ENCODE measurements at places on chromosomes 2 and 18.

GRCh38 chr18:907115-907884 is 2.6 kb downstream of the ADCYAP1 start:
- no peak for DNase-seq

GRCh38 chr18:48135436-48135966 is 205.0 kb upstream of the SMAD2 start:
- DNase-seq, result no peak

DNA sequence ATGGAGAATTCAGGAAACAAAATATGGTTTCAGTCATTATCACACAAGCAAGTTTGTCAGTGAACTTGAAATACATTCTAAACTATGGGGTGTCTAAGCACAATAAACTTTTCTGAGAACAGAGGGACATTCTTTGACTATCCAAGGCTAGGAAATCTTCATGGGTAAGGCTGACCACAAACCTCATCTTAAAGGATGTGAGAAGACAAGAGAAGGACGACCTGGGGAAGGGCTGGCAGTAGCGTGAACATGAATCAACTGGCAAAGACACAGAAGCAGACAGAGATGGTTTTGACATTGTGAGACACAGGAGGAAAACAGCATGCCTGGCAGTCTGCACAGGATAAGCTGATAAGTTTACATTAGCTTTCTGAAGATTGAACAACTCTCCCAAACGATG is 752.4 kb upstream of the SLC8A1 start:
- DNase-seq, result no peak

DNA sequence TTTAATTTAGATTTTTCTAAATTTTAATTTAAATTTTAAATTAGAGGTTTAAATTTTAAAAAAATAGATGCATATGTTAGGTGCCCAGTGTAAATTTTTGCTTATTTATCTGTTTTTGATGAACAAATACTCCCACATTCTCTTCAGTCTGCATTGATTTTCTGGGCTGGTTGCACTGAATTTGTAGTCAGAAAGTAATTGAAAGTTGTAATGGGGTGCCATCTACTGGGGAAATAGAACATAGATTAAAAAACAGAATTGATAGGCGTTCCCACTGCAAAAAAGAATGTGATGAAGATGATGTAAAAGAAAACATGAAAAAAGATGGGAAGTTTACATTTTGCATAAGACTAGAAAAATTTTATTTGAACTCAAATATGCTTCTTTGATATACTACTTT is 51.7 kb upstream of the CCDC85A start:
- peak; percentile 41 for DNase-seq

DNA sequence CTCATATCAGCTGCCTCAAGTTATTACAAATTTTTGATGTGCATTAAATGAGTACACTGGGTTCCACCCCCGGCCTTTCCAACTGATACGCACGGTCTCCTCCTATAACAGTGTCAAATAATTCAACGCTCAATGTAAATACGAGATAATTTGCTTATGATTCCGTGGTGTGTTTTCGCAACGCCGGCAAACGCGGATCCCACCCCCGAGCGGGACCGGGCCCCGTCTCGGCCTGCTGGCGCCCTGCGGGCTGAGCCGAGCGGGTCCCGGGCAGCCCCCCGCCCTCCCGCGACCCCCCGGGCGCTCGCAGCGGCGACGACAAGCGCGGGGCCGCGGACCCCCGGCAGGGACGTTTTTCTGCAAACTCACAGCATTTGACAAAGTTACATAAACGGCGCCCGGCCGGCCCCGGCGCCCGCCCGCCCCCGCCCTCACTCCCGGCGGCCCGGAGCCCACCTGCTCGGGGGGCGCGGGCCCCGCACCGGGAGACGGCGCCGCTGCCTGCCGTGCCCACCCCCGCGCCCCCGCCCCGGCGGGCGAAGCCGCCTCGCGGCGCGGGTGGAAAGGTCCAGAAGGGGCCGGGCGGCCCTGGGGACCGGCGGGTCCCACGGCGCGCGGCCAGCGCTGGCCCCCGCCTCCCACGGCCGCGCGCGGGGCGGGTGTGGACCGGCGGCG is 762 bp downstream of the HDAC4 start:
- peak; percentile 25 for DNase-seq

DNA sequence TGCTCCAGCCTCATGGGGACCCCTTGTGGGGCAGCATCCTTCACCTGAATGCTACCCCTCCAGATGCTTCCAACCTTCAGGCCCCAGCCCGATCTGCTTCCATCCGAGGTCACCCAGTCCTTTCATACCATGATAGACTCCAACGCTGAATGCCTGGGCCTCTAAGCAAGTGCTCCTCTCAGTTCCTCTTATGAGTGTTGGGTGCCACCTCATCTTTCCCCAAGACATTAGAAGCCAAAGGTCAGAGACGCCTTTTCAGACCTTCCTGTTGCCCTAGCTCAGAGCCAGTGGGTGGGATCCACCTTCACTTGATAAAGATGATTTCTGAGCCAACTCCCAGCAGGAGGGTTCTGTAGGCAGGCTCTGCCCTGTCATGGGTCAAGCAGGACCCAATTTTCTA is 174.5 kb upstream of the MGAT5 start:
- no peak for DNase-seq

DNA sequence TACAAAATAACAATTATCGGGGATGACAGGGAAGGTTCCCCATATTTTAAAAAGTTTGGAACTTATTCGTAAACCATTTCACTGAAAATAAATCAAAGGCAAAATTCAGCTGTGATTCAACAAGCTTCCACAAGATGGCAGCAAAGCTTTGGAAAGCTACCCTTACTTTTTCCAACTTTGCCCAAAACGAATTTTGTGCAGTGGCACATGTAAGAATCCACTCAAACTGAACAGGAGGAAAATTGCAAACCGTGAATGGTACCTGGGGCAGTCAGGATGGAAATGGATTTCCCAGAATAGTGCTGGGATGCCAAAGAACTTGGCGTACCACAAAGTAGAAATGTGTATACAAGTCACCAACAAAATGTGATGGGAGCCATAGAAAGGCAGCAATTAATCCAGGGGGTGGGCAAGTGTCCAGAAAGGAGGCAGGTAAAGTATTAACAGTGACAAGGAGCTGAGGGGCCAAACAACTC is 10.7 kb downstream of the RPL31 start:
- DNase-seq, result peak; percentile 39

GRCh38 chr2:120204022-120204405 is 19.2 kb downstream of the TMEM185B start:
- DNase-seq, result no peak

GRCh38 chr2:30349691-30350090 is 97.4 kb upstream of the LCLAT1 start:
- no peak for DNase-seq

DNA sequence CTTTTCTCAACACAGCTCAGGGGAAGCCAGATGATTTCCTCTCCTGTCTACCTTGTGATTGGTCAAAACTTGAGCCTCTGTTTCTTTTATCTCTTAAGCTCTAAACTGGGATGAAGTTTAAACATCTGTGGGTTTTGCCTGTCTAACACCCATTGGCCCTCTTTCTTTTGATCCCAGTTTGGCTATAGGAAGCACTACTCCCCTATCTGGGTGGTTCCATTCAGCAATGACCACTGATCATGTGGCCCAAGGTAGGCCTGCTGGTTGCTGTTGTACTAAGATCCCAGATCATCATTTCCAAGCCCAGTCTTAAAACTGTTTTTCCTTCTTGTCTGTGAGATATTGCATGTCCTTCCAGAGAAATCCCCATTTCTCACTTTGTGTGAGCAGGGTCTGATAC is 51.6 kb upstream of the STPG4 start:
- DNase-seq, result no peak

DNA sequence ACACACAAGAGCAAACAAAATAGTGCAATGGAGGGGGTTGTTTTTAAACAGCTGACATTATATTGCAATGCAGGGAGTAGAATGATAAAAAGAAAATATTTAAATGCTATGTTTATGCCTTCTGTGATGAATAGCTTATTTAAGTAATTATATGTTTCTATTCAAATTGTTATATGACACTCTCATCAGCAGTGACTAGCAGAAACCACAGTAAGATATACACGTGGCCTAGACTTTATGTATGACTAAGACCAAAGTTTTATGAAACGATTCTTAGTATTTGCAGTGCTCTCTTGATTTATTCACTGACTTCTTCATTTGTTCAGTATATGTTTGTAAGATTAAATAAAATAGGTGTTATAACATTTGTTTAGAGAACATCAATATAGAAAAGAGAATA is 26.1 kb upstream of the C1D start:
- no peak for DNase-seq

DNA sequence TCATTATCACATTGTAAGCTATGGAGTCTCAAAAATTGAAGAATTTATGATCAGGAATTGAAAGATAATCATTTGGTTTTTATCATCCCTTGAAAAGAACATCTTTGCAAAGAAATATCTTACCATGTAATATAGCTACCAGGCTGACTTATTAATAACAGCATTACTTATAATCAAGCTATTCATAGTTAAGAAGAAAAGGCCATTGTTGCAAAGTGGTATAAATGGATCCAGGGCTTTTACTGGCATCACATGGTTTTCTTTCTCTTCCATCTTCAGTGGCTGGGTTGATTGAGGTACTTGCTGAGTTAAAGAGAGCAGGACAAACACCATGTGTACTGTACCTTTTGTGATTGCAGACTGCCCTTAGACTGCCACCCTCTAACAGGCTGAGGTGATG is 39.6 kb downstream of the MFSD6 start:
- DNase-seq, result no peak

DNA sequence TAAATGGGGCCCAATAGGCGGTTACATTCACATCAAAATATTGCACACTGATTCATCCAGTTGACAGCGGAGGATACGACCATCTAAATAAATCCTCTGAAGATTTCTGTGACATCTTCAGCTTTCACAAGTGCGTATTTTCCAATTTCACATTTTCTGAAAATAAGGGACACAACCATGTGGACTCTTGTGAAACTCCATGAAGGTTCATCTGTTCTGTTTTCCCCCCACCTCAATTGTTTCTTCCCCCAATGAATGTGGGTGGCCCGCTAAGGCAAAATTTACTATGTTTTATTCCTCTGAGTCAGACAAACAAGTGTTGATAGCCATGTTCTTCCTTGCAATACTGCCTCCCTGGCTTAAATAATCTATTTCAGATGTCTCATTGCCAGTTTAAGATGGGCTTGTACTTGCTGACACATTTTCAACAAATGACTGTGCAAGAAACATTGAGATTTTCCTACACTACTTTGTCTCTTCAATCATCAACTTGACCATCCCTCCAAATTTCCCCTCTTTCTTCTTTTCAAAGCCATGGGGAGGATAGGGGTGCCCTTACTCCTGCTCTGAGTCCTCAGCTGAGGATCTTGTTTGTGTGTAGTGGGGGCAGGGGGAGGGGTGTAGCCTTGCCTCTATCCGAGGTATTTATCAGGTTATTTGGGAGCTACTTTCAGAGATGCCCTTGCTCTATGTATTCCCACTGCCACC is 78.2 kb downstream of the BCL11A start:
- no peak for DNase-seq

- no peak for DNase-seq
Measured at GRCh38 chr2:232028631-232029030, 67.1 kb downstream of the DIS3L2 start.

DNA sequence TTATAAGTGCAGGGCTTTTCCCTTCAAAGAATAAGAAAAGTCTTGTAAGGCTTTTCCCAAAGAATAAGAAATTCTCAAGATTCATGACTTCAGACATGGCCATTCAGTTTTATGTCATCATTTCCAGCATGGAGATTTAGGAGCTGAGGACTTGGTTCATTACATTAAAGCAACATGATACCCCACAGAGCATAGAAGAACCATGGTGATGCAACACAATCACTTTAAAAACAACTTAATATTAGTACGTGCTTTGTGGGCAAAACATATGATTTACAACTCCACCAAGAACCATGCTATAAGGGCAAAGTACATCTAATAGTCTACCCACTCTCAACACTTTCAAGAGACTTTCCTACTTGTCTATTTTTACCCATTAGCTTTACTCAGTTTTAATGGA is 214.4 kb downstream of the SRBD1 start:
- DNase-seq, result no peak

DNA sequence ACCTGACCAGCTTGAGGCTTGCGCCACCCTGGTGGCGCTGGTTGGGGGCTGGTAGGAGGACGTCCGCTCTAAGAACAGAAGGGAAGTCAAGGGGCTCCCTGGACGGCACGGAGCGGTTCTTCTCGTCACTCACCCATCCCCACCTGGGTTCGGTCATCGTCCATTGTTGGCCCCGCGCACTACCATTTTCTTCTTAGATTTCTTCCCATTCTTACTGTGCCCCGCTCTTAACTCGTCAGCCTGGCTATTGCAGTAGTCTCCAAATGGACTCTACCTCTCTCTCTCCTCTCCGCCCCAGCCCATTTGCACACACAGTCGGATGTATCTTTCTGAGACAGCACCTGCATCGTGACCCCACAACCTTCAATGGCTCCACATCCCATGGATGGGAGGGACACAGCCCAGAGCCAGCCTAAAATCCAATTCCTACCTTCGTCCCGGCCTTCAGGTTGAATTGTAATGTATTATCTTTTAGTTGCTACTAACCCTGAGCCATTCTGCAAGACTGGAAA is 814 bp upstream of the RAB1A start:
- DNase-seq, result no peak

DNA sequence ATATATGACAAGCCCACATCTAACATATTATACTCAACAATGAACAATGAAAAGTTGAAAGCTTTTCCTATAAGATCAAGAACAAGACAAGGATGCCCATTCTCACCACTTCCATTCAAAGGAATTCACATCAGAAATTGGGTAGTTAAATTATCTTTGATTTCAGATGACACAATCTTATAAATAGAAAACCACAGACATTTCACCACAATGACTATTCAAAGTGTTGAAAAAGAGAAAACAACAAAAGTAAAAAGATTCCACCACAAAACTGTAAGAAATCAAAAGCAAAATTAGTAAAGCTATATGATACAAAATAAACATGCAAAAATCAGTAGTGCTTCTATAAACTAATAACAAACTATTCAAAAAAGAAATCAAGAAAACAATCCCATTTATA is 279.7 kb upstream of the MYT1L start:
- DNase-seq, result no peak

DNA sequence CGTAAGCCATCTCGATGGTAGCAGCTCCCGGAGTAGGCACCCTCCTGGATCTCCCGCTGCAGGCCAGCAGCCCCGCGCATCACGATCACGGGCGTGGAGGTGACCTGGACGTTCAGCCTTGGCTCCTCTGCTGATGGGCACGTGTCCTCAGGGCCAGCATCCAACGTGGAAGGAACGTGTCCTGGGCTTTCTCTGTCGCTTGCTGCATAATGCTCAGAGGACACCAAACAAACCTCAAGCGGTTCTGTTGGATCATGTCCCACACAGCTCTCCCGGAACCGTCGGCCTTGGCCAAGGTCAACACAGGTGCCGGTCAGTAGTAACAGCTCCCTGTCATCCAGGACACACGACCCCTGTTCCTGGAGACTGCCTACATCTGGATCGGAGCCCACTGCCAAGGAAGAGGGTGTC is 23.1 kb downstream of the PASK start:
- DNase-seq, result no peak

- DNase-seq, result no peak
Measured at GRCh38 chr2:57105694-57106093, 921.9 kb downstream of the CCDC85A start.

Measured in bronchial epithelial cell (primary cell).